ENCODE measurements at places on chromosomes 7 and 10.
A peak's percentile ranks its signal among the peaks of the same experiment; 100 is the strongest.

GRCh38 chr10:103720328-103720963, 134.9 kb downstream of the SH3PXD2A start:
- DNase-seq: no peak

DNA sequence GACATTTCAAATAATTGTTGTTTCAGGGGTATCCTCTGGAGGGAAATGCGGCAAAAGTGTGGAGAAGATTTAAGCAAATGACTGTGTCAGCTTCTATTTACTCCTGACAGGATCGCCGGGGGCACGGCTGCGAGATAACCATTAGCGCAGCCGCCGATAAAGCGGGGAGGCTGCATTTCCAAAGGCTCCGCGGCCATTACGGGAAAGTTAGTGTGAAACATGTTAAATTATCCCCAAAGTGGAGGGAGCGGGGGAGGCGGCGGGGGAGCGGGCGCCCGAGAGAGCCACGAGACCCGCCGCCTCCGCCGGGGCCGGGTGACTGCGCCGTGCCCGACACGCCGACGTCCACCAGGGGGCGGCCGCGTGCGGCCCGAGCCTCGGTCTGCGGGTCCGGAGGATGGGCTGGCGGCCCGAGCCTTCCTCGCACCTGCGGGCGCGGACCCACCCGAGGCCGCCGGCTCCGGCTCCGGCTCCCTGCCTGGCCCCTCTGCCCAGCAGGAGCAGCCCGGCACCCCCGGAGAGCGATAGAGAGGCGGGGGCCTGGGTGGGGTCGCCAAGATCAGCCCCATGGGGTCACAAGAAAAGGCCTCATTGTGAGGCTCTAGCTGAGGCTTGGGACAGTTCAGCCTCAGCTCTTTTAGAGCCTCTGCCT, 74.4 kb upstream of the PAX2 start:
- DNase-seq: peak; percentile 79

GRCh38 chr7:92987538-92987937, 130.2 kb downstream of the SAMD9 start:
- no peak for DNase-seq

- DNase-seq: no peak
Measured at GRCh38 chr7:128407751-128408708, 1.8 kb downstream of the IMPDH1 start.

DNA sequence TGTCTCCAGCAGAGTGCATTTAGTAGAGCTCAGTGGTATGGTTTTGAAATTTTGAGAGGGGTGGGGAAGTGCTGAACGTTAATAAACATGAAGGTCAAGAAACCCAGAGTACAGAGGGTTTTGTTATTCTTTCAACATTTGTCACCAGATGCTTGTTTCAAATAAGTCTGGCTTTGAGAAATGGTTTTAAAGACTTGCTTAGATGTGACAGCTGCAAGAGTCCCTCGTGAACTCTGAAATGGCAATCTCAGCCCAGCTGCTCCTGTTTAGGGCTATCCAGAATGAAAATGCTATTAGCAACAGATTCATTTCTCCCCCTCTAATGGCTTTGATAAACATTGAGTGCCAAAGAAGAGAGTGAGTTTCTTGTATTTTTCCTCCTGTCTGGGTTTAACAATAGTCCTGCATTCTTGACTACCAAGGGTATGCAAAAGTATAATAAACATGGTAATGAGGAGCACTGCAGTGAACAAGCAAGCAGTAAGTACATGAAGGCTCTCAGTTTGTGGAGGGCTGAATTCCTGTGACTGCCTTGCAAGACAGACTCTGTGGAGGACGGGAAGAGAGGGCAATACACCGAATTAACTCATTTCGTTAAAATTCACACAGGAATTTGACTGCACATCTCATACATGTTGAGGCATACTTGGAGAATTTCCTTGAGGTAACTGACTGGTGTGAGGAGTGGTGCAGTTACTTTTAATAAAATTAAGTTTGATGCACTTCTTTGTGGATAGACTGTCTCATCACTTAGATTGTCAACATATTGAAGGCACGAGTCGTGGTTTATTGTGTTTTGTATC, 490.9 kb downstream of the REEP3 start:
- DNase-seq: no peak

Measured in activated CD4-positive, alpha-beta T cell treated with anti-CD3 and anti-CD28 coated beads, Interleukin-2, Interleukin-6, amounts not matched to agents 100 ng/mL and 50 ng/mL, durations not matched to agents 16 hours and 8 hours (primary cell).